ENCODE measurements at places on chromosomes 3 and 15.
A peak's percentile ranks its signal among the peaks of the same experiment; 100 is the strongest.

DNA sequence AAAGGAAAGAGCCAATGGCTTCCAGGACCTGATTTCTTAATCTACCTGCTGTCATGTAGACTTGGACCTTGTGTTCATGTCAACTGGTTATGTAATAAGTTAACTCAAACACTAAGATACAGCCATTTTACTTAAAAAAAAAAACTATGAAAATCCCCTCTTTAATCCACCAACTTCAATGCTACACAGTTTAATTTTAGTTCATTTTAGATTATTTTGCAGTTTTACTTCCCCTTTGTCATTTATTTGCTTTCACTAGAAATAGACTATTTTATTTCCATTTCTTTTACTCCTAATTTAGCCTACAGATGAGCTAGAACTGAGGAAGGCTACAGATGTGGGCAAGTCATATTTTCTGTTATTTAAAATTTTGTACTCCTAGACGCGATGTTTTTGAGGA, 10.7 kb upstream of the DNAJC13 start:
- no peak for DNase-seq

- no peak for DNase-seq
Observed at GRCh38 chr3:156409694-156410093, 145.2 kb downstream of the SSR3 start.

DNA sequence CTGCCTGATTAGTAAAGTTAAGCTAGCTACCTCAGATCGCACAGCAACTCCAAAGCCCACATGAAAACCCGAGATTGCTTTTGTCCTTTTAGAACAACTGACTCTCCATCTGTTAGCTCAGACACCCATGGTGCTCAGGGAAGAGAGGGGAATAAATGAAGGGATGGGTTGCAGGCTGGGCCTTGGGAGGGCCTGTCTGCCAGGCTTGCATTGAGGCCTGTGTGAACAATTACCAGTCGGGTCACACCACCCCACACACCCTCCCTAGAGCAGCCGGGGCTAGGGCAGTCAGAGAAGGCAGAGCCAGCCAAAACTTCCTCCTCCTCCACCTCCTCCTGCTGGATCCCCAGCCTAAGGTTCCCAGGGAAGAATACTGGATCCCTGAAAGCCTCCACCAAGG, 8.8 kb upstream of the PRKAR2A start:
- DNase-seq = no peak

DNA sequence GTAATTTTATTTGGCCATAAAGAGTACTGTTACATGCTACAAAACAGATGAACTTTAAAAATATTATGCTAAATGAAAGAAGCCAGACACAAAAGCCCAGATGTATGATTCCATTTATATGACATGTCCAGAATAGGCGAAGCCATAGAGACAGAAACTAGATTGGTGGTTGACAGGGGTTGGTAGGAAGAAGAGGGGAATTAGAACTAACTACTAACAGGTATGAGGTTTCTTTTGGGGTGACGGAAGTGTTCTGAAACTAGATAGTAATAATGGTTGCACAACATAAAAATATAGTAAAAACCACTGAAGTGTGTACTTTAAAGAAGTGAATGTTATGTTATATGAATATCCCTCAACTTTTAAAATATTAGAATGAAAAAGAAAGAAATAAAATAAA, 66.1 kb downstream of the GBE1 start:
- DNase-seq = no peak

DNA sequence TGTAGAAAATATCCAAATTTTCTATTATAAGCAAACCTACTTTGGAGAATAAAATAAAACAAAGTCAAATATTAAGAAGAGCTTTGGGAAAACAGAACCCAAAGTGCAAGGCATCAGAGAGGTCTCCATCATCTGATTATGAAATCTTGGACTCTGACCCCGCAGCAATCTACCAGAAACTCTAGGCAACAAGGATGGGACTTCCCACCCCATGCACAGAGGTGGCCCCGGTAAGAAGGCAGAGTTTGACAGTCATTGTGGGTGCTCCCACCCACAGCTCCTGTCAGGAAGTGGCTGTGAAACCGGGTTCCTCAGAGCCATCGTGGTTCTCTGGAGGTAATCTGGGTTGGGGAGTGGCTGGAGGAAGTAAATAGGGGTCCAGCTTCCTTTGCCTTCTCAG, 37.0 kb upstream of the TJP1 start:
- no peak for DNase-seq

- no peak for DNase-seq
Observed at GRCh38 chr3:120756061-120756460, 13.5 kb downstream of the GTF2E1 start.

GRCh38 chr3:99640214-99640851, 1.9 kb downstream of the COL8A1 start:
- no peak for DNase-seq

GRCh38 chr3:189685291-189685690, 54.1 kb downstream of the TP63 start:
- DNase-seq = no peak

GRCh38 chr3:169112153-169112892, 551.2 kb downstream of the MECOM start:
- no peak for DNase-seq

DNA sequence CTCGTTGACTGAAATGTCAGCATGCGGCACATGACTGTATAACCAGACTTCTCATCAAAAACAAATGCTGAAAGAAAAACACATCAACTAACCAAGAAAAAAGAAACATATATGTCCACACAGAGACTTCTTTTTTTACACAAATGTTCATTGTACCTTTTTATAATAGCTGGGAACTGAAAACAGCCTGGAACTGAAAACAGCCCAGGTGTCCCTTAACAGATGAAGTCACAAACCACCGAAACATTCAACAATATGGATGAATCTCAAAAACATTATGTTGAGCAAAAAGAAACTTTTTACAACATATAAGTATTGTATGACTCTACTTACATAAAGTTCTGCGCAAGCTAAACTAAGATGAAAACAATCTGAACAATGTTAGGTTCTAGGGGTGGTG, 20.6 kb downstream of the UBE3A start:
- no peak for DNase-seq

DNA sequence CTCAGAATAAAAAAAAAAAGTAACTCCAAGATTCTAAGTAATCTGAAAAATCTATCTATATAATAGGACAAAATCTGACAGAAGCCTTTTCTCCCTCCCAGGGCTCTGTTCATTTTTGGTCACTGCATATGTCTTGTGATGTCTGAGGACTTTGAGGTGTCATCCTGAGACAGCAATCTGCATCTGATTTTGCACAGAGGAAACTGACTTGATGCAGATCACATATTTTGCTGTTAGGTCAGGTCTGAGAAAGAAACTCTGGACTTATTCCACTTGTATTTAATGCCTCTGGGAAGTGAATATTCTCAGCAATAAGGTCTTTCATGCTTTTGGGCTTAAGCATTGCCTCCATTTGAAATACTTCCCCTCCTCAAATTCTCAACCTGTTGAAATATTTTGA, 295.2 kb upstream of the THBS1 start:
- DNase-seq = no peak

GRCh38 chr3:185823078-185824044, 1.5 kb downstream of the IGF2BP2 start:
- peak; percentile 9 for DNase-seq

DNA sequence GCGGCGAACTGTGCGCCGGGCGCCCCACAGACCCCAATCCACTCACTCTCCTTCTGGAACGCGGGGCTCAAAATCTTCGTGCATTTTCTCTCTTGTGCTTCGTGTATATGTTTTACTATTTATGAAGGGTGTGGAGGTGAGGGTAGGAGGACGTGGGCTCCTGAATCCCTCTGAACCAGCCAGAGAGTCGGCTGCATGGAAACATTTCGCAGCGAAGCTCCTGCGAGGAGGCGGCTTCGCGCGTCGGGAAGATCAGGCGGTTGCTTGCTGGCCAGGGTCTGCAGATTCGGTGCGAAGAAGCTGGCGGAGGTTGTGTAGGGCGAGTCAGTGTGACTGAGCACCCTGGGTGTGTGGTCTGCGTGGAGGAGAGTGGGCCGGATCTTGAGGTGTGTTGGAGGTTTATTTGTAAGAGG, 1.1 kb downstream of the CNTN4 start:
- no peak for DNase-seq

Measured in CD4-positive, alpha-beta T cell treated with Interleukin-12 subunit alpha and Interleukin-12 subunit beta, for 1 hour (primary cell).